ENCODE measurements at places on chromosomes 7 and 10. TPM values are rescaled to one million over a fixed set of nuclear protein-coding genes. Genes with fewer than 3 reads are reported as not detected.
A peak's percentile ranks its signal among the peaks of the same experiment; 100 is the strongest.

The GPR158 gene
- not detected for total RNA-seq

The RSPH10B gene
- not detected for total RNA-seq

The RHOBTB1 gene
- 14.3 TPM for total RNA-seq

The HABP2 gene
- total RNA-seq = not detected

- no peak for DNase-seq
Measured at GRCh38 chr7:1364068-1364905, 95.0 kb downstream of the MICALL2 start.

- DNase-seq = no peak
Measured at GRCh38 chr7:23207021-23207420, 25.2 kb downstream of the NUP42 start.

DNA sequence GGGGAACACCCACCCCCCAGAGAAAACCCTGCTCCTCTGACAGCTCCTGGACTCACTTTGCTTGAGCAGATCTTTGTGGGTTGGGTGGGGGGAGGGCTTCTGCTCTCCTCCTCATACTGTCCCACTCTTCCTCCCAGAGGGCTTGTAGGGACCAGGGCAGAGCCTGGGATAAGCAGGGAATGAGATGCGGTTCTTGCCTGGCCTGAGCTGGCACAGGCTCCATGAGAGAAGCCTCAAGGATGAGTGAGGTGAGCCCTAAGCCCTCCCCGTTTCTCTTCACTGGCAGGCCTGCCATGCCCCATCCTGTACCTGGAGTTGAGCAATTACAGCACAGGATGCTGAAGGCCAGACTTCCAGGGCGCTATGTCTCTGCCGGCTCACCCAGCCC is 134.7 kb downstream of the ADAM12 start:
- no peak for DNase-seq

DNA sequence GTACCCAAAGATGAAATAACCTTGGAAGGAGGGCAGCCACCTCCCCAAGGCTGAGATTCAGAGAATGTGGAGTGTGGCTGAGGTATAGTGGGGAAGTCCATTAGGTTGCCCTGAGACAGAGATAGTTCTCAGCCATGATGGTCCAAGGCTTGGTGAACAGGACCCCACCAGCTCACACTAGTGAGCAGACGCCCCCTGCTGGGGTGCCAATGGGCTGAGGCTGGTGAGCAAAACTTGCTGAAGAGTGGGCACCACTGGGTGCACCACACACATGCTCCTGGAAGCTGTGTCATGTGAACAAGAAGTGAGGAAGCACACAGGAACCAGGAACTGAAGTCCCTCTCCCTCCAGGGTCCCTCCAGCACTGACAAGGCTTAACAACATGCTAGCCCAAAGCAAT is 8.9 kb downstream of the FBXL13 start:
- no peak for DNase-seq

DNA sequence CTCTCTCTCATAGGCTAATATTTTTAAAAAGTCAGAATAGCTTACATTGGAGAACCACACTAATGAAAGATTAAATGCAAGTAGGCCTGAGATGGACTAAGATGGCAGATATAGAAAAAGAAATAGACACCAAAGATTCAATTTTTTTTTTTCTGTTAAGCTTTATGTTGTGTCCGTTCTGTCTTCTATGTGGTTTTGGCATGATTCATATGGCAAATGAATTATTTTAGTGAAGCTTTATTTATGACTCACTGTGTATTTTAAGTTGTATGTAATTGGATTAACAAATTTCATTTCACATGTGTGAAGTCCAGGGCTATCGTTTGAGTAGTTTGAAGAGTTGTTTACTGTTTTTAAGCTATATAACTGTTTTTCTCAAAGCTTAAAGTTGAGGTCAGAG is 214.8 kb downstream of the CAMK1D start:
- no peak for DNase-seq

DNA sequence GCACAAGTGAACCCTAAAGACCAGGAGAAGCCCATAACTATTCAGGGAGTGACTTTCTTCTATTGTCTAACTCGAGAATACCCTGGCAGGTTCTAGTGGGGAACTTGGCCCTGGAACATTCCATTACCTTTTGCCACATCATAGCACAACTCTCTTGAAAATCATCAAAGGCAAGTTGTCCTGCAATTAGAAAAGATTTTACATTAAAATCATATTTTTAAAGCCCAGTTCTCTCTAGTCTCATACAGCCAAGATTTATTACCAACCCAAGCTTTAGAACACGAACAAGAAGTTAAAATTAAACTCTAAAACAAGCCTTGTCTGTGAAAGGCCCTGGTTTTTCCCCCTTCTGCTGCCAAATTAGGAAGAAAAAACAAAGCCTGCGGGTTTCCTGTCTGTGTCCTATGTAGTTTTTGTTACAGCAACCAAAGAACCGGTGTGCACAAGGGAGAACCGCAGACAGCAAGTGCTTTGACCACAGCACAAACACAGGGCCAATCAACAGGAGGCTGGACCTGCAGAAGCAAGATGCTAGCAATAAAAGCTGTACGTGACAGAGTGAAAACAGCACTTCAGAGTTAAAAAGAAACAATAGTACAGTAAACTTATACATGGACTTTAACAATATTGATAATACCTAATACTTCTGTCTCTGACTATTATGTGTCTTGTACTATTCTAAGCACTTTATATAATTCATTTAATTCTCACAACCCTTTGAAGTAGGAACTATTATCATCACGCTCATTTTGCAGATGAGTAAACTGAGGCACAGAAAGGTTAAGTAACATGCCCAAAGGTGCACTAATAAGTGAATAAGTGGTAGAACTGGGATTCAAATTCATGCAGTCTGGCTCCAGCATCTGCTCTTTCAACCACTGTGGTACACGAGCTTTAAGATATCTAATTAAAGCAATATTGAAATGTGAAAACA is 65.8 kb downstream of the STK17A start:
- no peak for DNase-seq

DNA sequence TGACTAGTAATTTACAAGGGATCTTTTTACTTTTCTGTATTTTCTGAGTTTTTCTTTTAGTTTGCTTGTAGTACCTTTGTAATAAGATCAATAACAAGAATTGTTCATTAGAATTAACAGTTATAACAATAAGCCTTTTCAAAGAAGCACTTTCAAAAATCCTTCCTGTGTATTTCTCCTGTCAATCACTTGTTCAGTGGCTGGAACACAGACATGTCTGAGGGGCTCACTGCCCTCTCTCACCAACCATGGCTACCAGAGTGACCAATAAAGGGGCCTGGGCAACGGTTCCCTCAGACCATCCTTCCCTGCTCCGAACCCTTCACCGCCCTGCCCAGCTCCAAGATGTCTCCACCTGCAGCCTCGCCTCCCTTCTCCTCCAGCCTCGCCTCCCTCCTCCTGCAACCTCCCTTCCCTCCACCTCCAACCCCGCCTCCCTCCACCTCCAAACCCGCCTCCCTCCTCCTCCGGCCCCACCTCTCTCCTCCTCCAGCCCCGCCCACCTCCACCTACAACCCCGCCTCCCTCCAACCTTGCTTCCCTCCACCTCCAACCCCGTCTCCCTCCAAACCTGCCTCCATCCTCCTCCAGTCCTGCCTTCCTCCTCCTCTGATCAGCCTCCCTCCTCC is 353.4 kb downstream of the TNS3 start:
- no peak for DNase-seq

DNA sequence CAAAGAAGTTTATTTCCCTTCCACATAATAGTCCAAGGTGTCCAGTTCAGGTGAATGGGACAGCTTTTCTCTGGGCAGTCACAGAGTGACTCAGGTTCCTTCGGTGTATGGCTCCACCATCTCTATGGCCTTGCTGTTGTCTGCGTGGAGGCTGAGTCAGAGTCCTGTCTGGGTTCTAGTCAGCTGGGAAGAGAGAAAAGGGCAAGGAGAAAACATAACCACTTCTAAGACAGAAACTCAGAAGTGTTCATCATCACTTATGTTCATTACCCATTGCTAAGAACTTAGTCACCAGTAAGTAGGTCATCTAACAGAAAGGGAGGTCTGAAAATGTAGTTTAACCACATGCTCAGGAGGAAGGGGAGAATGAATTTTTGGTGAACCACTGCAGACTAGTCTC is 32.4 kb upstream of the CCDC7 start:
- DNase-seq = no peak

DNA sequence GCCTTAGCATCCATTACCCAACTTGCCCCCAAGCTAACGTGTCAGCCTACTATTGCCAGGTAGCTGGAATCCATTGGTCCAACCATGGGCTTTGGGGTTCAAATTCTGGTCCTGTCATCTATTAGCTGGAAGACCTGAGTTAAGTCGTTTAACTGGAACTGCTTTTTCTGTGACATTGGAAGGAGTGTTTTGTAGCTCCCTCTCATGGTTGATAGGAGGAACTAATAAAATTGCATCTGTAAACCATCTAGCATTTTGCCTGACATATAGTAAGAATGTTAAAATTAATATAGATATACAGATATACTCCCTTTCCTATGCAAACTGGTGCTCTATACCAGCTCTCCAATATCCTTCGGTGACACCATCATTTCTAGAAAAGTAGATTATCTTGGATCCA is 23.8 kb upstream of the SLF2 start:
- DNase-seq = no peak

DNA sequence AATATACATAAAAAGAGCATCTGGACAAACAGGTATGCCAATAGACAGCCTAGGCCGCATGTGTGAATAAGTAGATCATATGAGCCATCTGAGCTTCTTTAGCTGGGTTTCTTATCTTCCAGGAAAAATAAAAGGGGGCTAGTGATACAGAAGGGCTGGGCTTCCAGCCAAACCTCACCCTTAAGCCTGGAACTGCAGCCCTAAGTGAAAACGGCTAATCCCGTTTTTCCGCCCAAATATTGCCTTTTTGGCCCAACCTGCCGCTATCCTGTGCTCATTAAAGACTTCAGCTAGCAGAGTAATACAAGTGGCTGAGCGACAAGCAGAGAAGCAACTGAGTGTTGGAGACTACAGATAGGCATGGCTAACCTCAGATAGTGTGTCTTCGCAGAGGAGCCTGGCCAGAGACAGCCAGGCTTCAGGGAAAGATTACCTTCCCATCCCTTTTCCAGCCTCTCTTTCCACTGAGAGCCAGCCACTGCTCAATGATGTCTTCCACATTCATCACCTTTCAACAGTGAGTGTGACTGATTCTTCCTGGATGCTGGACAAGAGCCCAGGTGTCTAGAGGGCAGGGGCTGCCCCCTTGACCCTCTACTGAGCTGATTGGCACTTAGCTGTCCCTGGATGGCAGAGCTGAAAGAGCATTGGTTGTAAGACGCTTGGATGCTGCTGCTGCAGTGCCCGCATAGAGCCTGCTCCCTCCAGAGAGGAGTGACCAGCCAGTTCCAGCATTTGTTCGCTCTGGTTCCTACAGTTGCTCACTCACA is 108.9 kb downstream of the ITGB8 start:
- DNase-seq = no peak

GRCh38 chr10:101749047-101750016 is 26.6 kb downstream of the FGF8 start:
- DNase-seq = no peak

- DNase-seq = no peak
Measured at GRCh38 chr10:91556691-91557566, 75.9 kb downstream of the PPP1R3C start.

- DNase-seq = no peak
Measured at GRCh38 chr7:82247814-82248433, 195.7 kb downstream of the CACNA2D1 start.

DNA sequence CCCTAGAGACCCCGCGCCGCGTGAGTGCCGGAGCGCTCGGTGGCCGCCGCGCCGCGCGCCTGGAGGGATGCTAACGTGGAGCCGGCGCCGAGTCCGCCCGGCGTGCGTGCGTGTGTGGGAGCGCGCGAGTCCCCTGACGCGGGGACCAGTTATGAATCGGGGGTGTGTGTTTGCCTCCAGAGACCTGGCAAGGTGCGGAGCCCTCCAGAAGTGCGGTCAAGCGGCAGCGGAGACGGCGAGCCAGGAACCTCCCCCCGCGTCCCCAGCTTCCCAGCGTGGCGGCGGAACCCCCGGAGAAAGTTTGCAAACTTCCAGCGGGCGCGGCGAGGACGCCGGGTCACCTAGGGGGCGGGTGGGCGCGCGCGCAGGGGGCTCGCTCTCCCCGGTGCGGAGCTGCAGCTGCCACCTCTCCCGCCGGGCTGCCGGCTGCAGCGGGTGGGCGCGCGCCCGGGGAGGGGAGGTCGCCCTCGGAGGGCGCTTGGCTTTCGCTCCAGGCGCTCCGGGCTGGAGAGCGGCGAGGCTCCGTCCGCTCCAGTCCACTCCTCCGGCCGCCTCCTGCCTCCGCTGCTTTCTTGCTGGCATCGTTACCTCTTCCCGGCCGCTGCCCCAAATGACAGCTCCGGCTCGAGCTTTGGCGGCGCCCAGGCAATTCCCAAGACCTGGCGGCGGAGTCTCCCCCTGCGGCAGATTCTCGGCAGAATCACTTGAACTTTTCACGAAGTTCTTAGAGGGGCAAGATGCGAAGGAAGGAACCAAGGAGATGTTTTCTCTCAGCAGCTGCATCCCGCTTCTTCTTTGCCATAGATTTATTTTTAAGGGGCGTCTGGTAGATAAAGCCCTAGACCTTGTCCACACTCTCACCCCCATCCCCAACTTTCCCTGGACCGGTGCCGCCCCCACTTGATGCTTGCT is 2.3 kb upstream of the CREB5 start:
- no peak for DNase-seq

- no peak for DNase-seq
Measured at GRCh38 chr7:67843615-67844014, 847.0 kb downstream of the TYW1 start.

- no peak for DNase-seq
Measured at GRCh38 chr10:102641402-102641801, 2.9 kb upstream of the TRIM8 start.

DNA sequence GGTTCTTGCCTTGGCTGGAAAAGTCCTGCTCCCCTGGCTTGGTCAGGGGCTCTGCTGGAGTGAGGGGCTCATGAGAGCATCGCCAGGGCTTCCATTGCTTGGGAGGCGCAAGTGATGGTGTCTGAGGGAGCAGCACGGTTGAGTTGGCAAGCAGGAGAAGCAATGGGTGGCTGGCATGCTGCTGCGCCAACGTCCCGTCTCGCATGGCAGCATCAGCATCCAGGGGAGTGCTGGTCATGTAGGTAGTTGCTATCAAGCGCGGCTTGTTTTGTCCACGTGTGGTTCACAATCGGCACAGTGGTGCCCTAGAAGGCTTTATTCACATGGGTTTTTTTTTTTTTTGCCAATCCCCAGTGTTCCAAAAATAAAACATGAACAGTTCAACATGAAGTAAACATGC is 3.8 kb downstream of the PYROXD2 start:
- DNase-seq = no peak

GRCh38 chr7:6160191-6160623 is 112.2 kb downstream of the CYTH3 start:
- no peak for DNase-seq

GRCh38 chr7:26735976-26736600 is 128.3 kb downstream of the SKAP2 start:
- no peak for DNase-seq

GRCh38 chr7:143884969-143885559 is 16.9 kb downstream of the TCAF1 start:
- DNase-seq = peak; percentile 40

DNA sequence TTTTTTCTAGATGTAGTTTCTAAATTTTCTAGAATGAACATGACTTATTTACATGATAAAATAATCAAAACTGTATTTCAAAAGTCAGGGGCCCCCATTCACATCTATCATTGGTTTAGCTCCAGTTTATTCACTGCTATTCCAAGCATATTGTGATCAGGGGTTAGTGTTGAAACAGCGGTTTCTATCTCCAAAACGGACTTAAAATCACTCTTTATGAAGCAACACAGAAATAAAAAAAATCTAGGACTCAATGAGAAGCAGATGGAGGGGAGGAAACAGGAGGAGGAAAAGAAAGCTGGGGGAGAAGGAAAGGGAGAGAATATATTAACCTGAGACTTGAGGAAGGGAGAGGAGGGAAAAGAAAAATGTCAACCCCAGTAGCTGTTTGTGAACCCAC is 14.8 kb upstream of the CH25H start:
- DNase-seq = no peak

GRCh38 chr10:35213699-35214098 is 87.1 kb downstream of the CREM start:
- no peak for DNase-seq

Data from omental fat pad (tissue), 4 donors.